ENCODE measurements at places on chromosomes 2 and 18.

DNA sequence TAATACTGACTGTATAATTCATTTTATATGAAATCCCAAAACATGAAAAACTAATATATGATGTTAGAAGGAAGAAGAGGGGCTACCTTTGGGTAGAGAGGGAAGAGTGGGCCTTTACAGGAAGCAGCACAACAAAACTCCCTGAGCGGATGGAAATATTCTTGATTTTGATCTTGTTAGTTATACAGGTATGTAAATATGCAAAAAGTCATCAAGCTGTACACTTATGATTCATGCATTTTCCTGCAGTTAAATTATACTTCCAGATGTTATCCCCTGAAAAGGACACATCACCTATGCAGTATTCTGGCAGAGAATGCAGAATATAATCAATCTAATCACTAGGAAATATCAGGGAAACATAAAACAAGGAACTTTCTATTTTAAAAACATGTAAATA is 249.4 kb upstream of the MGAT5 start:
- DNase-seq, result no peak

GRCh38 chr2:134866498-134867099 is 28.2 kb downstream of the ACMSD start:
- no peak for DNase-seq

GRCh38 chr2:37786191-37786698 is 114.8 kb upstream of the CDC42EP3 start:
- DNase-seq, result no peak

DNA sequence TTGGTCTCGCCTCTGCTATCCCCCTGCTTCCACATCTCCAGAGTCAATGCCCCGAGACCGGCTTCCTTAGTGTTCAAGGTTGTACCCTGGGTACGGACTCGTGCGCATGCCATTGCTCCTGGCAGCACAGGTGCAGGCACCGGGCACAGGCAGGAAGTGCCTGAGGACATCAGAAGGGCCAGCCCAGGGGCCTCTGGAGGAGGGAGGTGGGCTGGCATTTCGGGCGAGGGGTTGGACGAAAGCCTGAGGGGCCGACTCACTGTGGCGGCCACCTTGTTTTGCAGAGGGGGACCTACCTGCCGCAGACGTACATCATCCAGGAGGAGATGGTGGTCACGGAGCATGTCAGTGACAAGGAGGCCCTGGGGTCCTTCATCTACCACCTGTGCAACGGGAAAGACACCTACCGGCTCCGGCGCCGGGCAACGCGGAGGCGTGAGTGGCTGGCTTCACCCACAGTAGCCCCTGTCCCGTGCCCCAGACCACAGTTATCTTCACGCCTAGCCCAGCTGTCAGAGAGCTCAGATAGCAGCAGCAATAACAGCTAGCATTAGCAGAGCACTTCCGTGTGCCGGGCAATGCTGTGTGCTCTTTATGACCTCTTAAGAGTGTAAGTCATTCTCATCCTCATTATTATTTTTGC is 12.5 kb downstream of the ITM2C start:
- no peak for DNase-seq

GRCh38 chr2:237072067-237072931 is 13.4 kb upstream of the COPS8 start:
- peak; percentile 24 for DNase-seq

DNA sequence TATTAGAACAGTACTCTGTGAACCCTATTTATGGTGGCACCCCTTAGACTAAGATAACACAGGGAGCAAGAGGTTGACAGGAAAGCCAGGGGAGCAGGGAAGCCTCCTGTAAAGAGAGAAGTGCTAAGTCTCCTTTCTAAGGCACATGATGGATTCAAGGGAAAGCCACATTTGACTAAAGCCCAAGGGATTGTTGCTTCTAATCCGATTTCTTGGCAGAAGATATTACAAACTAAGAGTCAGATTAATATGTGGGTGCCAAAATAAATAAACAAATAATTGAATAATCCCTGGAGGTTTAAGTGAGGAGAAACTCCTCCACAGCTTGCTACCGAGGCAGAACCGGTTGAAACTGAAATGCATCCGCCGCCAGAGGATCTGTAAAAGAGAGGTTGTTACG is 333.2 kb downstream of the SOX11 start:
- no peak for DNase-seq

DNA sequence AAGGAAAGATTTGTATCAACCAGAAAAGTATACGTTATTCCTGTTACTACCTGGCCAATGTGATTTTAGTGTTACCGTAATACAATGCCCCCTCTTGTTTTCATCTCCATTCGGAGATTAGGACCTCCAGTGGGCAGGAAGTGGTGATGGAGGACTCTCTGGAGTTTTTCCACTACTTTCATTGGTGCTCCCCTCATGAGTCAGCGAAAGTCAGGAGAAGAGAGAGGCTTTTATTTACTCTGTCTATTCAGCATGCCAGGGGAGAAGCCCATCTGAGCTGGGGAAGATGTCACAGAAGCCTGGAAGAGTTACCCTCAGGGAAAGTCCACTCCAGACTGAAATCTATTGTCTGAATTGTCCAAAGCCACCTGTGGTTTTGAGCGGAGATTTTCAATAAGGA is 88.2 kb upstream of the THUMPD2 start:
- DNase-seq, result no peak

- no peak for DNase-seq
These were observed 169.8 kb upstream of the PKDCC start for GRCh38 chr2:41878056-41878455.

GRCh38 chr2:88829607-88830463 is 138.4 kb downstream of the RPIA start:
- no peak for DNase-seq

DNA sequence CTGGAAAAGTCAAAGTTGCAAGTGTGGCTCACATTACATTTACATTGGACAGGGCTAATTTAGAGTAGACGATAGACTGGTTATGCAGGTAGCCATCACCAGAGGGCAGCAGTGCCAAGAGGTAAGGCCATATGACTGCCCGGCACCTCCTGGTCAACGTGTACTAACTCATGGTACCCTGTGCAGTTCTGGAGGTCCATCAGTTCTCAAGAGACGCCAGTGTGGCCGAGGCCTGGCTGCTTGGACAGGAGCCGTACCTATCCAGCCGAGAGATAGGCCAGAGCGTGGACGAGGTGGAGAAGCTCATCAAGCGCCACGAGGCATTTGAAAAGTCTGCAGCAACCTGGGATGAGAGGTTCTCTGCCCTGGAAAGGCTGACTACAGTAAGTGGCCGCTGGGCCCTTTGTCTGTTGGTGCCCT is 65.8 kb upstream of the EML6 start:
- DNase-seq, result no peak
